Mucosa of descending colon (tissue), 3 donors: ENCODE measurements at places on chromosomes 4 and X.

DNA sequence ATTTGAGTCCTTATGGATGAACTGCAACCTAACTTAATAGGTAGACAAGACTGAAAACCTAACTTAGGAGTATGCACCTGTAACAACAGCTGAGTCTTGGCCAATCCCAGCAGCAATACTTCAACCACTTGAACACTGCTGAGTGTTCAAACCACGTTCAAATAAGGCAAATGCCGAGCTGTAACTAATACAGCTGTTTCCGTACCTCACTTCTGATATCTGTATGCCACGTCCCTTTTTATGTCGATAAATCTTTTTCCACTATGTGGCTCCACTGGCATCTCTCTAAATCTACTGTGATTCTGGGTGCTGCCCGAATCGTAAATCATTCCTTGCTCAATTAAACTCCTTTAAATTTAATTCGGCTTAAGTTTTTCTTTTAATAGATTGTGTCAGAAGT, 459.7 kb downstream of the INPP4B start:
- DNase-seq = no peak

DNA sequence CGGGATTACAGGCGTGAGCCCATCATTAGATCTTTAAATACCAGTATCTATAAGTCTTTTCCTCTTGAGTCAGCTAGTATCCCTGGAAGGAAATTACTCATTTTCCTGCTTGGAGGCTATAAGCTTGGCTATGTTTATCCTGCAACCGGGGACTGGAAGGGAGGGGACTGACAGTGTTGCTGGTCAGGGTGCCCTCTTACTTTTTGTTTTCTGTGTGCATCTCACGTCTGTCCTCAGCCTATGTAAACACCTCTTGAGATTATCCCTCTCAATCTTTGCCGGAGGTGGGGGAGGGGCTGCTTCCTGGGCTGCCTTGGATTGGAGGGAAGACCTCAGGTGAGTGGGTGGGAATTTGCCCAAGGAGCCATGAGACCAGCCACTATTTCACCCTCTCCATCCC, 37.0 kb downstream of the HTT start:
- no peak for DNase-seq

- no peak for DNase-seq
Observed at GRCh38 chrX:16868920-16869319, 1.2 kb downstream of the RBBP7 start.

DNA sequence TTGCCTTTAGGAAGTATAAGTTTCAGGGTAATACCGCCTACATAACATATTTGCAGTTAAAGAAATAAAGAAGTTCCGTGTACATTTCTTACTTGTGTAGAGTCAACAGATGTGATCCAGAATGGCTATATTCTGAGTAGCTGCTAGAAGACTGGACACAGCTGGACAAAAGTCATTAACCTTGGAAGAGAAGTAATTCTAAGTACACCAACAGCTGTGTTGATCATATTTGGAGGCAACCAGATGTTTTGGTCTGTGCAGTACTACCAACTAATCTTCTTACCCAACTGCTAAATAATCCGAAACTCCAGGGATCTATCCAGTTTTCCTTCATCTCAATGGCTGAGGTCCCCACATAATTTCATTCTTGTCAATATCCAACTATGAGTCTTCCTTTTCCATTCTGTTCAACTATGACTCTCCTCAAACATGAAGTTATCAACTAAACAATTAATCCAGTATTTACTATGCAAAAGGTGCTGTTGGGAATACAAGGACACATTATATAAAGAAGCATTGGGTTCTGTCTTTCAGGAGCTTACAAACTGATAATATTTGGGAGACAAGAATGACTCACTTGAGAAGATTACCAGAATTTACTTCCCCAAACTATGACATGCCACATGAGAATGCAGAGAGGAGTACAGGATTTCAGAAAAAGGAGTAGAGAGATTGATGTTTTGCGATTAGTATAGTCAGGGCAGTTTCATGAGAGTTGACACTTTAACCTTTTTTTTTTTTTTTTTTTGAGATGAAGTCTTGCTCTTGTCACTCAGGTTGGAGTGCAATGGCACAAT, 78.2 kb downstream of the COL4A6 start:
- DNase-seq = no peak

DNA sequence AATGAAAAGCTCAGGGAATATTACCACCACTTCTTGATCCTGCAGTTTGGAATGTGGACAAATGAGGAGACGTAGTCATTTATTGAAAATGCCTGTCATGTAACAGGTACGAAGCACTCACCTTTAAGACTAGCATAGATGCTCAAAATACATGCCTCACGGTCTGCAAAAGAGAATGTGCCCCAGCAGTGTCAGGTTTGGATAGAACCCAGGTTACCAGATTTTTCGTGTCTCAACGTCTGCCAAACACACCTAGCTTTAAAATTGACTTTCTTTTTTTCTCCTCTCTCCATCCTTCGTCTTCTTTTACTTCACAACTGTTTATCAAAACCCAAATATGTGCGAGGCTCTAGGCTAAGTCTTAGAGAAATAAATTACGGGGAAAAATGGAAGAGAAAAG, 606.8 kb upstream of the ATOH1 start:
- no peak for DNase-seq

DNA sequence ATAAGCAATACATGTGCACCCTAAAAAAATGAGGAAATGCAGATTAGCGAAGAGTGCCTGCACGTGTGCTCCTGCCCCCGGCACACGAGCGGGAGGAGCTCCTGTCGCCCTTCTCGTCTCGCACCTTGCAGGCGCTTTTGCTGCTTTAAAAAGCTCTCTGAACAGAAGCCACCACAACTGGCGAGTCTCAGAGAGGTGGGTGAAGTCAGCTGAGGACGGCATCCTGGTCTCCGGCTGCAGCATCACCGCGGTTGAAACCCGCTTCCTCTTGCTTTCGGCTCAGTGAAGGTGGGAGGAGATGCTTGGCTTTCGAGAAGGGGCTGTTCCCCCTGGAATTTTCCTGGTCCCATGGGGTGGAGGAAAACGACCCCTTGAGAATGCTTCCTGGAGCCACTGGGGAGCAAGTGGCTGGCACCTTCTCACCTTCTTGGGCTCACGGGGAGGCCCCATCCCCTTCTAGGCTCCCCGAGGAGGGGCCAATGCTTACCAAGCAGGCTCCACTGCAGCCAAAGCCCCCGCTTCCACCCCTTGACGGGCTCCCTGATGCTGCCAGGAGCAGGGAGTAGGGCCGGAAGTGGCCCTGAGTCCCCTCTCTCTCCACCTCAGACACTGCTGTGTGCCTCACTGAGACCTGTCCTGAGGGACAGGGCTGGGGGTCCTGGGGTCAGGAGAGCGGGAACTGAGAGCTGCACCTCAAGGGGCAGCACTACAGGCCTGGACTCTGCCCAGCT, 29.2 kb upstream of the MXD4 start:
- peak; percentile 29 for DNase-seq

DNA sequence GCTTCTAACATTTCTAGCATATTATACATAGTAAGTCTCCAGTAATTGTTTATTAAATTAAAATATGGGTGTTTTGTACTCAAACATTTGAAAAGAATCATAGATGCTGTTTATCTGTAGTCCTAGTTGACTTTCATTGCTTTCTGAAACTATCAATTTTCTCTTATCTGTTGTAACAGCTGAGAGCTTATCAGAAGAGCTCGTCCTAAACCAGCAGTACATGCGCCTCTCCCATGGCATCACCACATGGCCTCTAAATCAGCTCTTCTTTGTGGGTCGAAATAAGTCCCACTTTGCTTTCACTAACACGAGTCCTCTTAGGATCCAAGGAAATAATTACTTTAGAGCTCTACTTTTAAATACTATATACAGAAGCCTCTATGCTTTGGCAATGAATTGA, 55.1 kb downstream of the PPP3CA start:
- DNase-seq = no peak

- peak; percentile 71 for DNase-seq
Observed at GRCh38 chr4:55781812-55782211, 37.8 kb upstream of the EXOC1L start.

DNA sequence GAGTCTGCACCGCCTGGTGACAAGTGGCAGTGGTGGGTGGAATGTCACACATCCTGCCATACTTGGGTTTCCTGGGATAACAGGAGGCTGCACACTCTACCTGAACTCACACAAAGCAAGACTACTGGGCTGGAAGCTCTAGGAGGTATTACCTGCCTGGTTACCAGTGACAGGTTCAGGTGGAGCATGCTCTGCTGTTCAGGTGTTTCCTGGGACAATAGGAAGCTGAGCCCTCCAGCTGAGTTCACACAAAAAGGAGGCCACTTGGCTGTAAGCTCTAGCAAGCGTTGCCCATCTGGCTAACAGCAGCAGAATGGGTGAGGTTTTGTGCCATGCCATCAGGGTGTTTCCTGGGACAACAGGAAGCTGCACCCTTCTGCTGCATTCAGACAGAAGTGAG, 17.4 kb upstream of the UGT2B7 start:
- no peak for DNase-seq

DNA sequence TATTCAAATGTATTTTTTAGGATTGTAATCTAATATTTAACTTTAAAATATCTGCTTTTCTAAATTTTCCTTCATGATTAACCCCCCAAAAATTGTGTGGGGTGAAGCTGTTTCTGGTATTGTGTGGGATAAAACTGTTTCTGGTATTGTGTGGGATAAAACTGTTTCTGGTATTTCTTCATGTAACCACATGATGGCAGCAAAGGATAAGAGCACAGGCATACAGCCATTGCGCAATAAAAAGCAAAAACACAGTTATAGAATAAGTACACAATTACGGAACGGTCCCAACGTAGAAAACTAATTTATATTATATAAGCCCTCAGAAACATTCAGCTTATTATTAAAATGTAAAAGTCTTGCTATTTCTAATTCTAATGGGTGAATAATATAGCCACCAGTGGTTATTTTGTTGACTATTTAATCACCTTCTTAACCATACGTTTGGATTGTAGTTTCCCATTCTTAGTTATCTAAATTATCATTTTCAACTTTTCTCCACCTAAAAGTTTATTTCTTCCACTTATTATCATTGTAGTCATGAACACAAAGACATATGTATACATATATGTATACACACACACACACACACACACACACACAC, 333.9 kb upstream of the FSTL5 start:
- DNase-seq = no peak

DNA sequence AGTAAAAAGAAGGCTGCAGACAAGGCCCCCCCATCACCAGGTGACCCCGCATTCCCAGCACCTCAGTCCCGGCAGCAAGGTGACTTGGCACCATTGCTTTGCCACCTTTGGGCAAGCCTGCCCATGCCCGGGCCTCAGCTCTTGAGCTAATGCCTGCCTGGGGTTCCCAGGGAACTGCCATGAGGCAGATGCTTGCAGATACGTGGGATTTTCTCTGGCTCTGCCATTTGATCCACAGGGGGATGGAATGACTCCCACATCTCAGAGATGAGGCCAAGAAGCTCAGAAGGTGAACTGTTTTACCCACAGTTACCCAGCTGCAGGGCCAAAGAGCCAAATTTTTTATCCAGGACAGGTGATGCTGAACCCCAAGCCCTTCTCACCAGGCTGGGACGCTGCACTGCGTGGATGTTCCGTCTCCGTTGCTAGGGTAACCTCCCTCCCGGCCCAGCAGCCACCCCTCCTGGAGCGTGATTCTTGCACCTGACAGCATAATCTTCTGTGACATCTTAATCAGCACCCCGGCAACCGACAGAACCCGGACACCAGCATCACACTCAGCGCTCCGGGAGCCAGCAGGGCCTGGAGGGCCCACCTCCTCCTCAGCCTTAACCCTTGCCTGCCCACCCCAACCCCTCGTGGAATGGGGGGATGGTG, 15.7 kb upstream of the MSX1 start:
- no peak for DNase-seq

DNA sequence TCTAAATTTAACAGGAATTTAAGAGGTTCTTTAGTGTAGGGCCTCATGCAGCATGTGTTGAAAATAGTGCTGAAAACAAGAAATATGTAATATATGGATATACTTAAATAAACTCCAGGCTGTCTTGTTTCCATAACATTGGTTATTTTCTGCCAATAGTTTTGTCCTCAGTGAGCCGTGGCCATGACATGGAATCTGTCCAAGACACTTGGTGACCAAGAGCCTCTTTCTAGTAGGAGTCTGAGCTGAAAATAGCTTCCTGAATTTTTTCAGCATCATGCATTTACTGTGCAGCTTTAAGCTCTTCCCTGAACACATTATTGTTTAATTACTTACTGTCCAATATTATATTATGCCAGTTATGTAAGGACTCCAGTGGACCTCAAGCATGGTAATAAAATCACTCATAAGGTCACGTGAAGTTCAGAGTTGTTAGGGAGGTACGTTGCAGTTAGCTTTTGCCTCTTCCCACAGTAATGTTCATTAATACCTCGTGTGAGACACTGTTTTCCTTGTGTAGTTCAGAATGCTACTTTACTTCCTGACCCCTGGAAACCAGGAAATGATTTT, 488.2 kb downstream of the GRID2 start:
- DNase-seq = no peak

DNA sequence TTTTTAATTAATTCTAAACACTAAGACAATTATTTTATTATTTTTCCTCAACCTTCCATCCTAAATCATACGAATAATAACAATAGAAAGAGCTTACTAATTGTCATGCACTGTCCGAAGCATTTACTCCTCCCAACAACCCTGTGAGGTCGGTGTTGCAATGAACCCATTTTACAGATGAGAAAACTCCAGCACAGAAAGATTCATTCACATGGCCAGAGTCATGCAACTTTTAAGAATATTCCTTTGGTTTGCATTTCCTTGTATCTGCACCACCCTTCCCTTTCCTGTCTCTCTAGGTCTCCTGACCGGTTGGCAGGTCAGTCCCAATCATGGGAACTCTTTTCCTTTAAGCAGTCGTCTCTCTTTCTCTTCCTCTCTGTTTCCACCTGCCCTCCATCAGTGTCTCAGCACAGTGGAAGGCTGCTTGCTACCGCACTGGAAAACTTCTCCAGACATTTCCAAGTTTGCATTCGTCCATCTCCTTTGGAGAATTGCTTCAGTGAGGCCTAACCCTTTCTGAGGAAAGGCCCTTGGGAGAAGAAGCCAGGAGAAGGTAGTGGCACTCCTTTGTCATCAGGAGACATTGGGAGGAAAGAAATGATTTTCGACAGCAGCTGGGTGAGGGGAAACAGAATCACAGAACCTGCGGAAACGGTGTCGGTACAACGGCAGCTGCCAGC, 1.9 kb upstream of the TMSB4X start:
- DNase-seq = no peak

DNA sequence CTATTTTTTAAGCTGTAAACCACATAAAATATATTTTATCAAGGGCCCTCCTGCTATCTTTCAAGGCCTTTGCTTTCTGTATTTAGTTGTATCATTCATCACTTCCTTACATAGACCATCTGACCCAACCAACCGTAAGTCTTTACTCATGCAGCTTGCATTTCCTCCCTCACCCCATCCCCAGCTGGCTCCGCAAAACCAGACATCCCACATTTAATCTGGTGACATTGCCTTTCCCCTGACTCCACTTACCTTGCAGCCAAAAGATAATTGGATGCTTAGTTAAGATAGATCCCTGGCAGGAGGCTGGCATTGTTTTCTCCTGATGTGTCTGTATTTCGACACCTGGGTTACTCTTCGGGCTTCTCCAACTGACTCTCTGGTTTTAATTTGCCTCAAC, 183.7 kb upstream of the LDB2 start:
- DNase-seq = no peak

DNA sequence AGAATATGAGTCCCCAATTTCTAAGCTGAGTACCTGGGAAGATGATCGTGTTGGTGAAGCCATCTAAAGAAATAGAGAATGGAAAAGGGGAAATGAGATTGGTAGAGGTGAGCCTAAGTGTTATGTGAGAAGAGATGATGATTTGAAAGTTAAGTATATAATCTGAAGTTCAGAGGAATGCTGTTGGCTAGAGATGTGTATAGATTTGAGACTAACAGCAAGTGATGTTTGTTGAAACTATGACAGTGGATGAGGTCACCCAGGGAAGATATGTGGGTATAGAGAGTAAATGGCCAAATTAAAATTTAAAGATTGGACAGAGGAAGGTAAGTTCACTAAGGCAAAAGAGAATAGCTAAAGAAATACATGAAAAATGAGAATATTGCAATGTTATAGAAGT, 324.2 kb downstream of the MAPK10 start:
- no peak for DNase-seq
